Breast epithelium (tissue), 4 donors: ENCODE measurements at places on chromosomes 7 and 10. TPM values are rescaled to one million over a fixed set of nuclear protein-coding genes. Genes with fewer than 3 reads are reported as not detected.

The CPXM2 gene
- total RNA-seq, result 7.2 TPM

The ANXA8L1 gene
- 6.6 TPM for total RNA-seq

The HABP2 gene
- 0.29 TPM for total RNA-seq

The APBB1IP gene
- 30.1 TPM for total RNA-seq

The EPO gene
- total RNA-seq, result not detected

GRCh38 chr7:2928613-2929311 is 84.7 kb upstream of the GNA12 start:
- no peak for DNase-seq

DNA sequence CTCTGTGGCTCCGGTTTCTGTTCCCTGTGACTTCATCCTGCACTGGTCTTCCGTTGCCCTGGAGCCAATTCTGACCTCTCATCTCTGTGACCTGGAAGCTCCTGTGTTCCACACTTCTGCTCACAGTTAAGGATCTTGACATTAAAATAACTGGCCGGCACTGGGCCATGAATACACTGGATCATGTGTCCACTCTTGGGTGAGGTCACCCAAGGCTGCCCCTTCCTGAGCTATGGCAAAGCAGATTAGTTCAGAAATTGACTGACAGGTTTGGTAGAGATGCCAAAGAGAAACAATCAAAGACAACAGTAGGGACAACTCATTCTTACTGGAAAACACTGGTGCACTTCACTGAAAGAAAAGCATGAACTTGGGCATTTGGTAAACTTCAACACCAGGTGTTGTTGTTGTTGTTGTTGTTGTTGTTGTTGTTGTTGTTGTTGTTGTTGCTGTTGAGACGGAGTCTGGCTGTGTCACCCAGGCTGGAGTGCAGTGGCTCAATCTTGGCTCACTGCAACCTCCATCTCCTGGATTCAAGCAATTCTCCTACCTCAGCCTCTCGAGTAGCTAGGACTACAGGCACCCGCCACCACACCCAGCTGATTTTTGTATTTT is 36.7 kb upstream of the GRID1 start:
- no peak for DNase-seq

- DNase-seq, result no peak
Measured at GRCh38 chr10:86091216-86091615, 275.4 kb downstream of the GRID1 start.

DNA sequence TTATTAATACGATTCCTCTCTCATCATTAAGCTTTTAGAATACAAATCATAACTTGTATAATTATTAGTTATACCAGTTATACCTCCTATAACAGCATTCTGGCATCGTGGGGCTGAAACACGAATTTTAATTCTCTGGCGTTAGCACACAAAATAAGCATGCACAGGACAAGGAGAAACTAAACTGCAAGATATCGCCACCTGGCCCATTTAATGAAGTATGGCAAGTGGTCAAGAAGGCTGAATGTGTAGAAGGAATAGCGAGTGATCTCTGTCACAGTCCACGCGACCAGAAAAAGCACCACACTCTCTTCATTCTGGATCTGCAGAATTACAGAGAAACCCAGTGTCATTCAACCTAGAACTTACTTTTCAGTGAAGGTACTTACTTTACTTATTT is 18.1 kb downstream of the HACD1 start:
- DNase-seq, result no peak

GRCh38 chr10:68342909-68343516 is 10.3 kb upstream of the PBLD start:
- no peak for DNase-seq

- DNase-seq, result peak; percentile 4
Measured at GRCh38 chr7:36279200-36279925, 110.3 kb upstream of the ANLN start.

GRCh38 chr10:78802866-78803265 is 265.9 kb upstream of the ZMIZ1 start:
- DNase-seq, result no peak

DNA sequence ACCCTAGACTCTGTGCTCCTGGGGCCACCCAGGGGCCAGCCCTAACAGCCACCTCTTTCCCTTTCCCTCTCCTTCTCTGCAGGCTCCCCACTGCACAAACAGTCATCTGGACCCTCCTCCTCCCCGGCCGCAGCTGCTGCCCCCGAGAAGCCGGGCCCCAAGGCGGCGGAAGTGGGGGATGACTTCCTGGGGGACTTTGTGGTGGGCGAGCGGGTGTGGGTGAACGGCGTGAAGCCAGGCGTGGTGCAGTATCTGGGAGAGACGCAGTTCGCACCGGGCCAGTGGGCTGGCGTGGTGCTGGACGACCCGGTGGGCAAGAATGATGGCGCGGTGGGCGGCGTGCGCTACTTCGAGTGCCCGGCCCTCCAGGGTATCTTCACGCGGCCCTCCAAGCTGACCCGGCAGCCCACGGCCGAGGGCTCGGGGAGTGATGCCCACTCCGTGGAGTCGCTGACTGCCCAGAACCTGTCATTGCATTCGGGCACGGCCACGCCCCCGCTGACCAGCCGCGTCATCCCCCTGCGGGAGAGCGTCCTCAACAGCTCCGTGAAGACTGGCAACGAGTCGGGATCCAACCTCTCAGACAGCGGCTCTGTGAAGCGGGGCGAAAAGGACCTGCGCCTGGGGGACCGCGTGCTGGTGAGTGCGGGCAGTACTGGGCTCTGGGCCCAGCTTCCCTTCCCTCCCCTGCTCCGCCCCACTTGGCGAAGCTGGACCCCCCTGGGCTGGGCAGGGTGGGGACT is 49.3 kb downstream of the CLIP2 start:
- DNase-seq, result no peak

GRCh38 chr7:142587578-142588191 is 161.6 kb upstream of the PRSS1 start:
- DNase-seq, result no peak

DNA sequence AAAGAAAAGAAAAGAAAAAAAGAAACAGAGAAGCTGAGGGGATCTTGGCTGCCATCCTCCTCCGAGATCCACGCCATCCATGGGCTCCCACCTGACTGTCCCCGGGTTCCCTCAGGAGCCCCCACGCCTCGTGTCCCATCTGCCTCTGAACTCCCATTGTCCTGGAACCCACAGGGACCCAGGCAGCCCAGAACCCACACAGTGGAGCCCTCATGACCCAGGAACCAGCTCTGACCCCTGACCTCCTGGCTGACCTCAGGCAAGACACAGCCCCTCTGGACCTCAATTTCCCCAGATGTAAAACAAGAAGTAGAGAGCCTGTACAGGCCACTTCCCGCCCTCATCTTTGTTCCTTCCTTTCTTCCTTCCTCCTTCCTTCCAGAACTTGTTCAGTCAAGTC is 40.4 kb downstream of the RASGEF1A start:
- DNase-seq, result peak; percentile 35

DNA sequence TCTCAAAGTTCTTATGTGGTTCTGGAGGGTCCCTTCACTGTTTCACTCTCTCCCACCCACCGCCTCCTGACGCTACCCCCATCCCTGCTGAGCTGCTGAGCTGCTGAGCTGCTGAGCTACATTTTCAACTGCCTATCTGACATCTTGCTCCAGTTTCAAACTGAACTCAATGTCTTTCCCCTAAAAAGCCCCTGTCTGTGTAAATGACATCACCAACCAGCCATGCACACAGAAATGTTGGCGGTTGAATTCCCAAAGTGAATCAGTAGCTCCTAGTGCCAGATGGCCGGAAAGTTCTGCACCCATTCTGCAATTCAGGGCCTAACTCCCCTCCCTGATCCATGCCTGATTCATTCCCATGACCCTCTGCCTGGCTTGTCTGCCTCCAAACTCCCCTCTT is 71.2 kb downstream of the WNT2 start:
- no peak for DNase-seq

GRCh38 chr7:138243430-138243829 is 167.2 kb downstream of the AKR1D1 start:
- DNase-seq, result no peak

GRCh38 chr7:55188590-55189138 is 169.8 kb downstream of the EGFR start:
- DNase-seq, result no peak

DNA sequence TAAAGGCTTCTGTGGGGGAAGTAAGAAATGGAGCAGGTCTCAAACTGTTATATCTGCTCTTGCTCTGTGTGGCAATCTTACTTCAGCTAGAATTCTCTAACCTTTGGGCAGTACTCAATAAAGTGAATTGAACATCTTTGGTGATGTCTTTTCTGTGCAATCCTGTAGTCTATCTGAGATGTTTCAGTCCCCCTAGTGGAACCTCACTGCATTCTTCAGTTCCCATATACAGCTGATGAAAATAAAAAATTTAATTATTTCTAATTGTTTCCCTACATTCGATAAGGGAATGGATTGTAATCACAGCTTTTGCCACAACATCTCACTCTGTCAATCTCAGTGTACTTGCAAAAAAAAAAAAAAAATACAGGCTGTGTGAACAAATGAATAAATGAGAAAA is 522.6 kb downstream of the DNAJB9 start:
- DNase-seq, result no peak

DNA sequence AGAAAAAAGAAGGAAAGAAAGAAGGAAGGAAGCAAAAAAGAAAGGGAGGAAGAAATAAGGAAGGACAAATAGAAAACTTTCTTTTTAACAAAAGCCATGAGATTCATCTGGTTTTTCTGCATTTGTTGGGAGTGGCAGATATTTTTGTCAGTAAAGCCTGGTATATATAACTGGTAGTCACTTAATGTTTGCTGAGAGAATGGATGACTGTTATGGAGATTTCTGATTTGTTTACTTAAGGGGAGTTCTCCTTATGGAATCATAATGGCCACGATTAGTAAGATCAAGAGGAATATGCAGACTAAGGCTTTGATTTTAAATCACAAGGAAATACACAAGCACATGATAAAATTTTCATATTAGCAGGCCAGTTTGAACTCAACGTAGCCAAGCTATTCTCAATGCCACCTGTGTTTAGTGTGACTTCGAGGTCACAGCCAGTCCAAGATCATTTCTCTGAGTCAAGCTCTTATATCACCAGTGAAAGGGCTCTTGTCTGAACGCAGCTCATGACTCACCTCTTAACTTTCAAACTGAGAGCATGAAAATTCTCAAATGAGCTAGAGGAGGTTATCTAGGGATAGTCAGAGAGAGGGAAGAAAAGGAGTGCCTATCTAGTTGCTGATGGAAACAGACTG is 445.1 kb upstream of the ZMIZ1 start:
- no peak for DNase-seq

DNA sequence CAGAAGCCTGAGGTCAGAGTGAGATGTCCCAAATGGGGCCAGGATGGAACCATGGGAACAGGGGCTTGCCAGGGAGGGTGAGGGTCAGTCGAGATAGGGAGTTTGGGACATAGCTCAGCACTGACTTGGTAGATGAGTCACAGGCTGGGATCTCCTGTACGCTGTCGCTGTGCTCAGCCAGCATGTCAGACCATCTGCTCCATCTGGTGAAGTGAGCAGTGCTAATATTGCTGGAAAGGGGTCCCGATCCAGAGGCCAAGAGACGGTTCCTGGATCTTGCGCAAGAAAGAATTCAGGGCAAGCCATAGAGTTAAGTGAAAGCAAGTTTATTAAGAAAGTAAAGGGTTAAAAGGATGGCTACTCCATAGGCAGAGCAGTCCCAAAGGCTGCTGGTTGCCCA is 505.6 kb downstream of the GALNT17 start:
- no peak for DNase-seq

DNA sequence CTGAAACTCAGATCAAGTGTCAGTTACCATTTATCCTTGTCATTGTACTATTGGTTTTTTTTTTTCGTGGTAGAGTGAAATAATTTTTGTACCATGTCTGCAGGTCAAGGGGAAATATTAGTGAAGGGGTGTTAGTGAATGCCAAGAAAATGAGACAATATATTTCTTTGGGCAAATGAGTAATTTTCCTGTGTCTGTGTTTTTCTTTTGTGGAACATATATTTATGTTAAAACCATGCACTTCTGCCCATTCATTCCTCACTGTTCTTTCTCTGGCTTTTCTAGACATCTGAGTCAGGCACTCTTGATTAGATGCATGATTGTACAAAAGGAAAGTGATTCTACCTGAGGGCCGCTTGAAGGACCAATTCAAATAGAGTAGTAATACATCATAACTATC is 161.6 kb downstream of the BICC1 start:
- no peak for DNase-seq

GRCh38 chr10:31697271-31698180 is 231.1 kb downstream of the ARHGAP12 start:
- DNase-seq, result peak; percentile 54

DNA sequence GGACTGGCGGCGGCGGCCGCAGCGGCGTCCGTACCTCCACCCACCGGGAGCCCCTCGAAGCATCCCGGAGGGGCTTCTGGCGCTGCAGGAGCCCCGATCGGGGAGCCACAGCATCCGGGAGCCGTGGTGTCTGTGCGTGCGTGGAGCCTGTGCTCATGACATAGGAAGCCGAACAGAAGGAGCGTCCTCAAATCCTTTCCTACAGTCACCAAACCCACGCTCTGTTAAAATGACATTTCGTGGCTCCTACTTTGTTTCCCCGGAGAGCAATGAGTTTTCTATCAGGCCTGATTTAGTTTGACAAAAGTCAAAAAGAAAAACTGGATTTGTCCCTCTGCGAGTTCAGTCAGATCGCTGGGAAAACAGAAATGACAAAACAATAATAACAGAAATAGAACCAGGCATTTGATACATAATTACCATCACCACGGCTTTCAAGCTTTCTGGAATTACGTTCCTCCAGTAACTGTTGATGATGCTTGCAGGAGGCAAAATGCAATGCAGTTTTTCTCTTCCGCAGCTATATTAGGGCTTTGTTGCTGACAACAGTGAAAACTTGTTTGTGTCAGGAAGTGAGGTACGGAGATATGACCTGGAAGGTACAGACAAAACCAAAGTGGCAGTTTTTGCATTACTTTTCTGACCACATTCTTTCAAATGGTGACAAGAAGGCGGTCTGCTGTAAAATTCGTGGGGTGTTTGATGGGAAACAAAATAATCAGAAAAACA is 219.3 kb upstream of the MKLN1 start:
- no peak for DNase-seq

DNA sequence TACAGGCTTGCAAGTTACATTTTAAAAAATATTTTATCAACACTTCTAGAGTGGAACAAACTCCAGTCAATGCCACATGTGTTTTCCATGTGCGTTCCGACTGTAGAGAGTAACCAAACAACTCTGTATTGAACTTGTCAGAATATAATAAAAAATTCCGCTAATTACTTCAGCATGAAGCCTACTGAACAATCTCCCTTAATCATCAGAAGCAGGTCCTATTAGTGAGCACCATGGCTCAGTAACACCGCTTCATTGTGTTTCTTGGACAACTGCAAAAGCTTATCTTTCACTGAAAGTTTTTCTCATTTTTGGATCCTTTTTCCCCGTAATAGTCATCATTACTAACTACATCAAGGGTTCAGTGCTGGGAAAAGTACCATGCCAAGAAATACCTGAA is 117.0 kb downstream of the MKX start:
- no peak for DNase-seq
